ENCODE measurements at places on chromosomes 6 and 20.

GRCh38 chr6:165227644-165228329 is 81.6 kb downstream of the C6orf118 start:
- DNase-seq = no peak

DNA sequence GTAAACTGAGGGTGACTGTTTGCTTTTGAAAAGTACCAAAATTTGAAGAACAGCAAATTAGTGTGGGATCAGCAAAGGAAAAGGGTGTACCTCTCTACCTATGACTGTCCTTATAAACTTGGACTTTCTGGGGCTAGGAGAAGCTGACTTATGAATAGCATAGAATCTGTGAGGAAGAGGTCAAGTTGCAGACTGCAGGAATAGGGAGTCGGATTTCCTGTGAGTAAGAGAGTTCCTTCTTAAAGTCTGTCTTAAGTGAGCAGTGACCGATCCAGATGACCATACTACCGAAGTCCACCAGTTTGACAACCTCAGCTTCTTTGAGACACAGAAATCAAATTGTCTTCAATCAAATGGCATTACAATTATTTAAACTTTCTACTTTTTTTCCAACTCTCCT is 708.7 kb downstream of the UTRN start:
- no peak for DNase-seq

GRCh38 chr6:28357036-28357435 is 7.3 kb downstream of the ZKSCAN3 start:
- DNase-seq = no peak

DNA sequence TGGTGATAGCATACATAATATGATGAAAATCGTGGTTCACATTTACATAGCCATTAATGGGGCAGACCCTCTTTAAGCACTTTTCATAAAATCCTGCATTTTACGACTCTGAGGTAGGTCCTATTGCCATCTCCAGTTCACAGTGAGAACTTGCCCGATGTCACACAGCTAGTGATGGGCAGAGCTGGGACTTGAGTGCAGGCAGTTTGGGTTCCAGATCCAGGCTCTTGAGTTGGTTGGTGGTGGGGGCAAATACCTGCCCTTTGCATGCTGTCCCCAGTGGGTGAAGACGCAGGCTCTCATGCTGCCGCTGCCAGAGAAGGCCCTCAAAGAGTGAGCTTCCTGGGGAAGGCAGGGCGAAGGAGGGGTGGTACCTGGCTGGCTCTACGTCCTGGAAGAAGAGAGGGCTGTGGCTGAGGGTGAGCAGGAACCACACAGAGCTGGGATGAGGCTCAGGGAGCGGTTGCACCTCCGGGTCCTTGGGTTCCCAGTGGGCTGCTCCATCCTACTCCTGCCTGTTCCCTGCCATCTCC is 6.1 kb upstream of the BAK1 start:
- no peak for DNase-seq

DNA sequence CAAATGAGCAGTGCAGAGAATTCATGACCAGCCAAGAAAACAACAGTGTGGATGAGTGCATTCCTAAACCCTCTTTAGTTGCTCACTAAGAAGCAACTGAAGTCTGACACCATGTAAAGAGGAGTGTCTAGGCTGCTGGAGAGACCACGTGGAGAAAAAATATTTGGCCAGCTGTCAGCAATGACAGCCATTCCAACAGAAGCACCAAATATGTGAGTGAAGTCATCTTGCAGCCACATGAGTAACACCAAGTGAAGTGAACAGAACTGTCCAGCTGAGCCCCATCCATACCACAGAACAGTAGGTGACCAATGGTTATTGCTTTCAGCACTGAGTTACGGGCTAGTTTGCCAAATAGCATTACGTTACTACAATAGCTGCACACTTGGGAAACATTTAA is 89.4 kb downstream of the TBXT start:
- DNase-seq = no peak

- DNase-seq = no peak
These were observed 147.0 kb downstream of the CDKAL1 start for GRCh38 chr6:20681243-20681684.
